ENCODE measurements at places on chromosomes 11 and 22. TPM values are rescaled to one million over a fixed set of nuclear protein-coding genes. Genes with fewer than 3 reads are reported as not detected.

Gene SCGB1A1
- total RNA-seq, result not detected

Gene LGALS12
- total RNA-seq, result not detected

Gene HSD17B12
- total RNA-seq, result 59.0 TPM

Gene MIOX
- total RNA-seq, result not detected

Gene MYRF
- total RNA-seq, result 1.2 TPM

Gene P4HA3
- 0.49 TPM for total RNA-seq

Gene SSTR3
- total RNA-seq, result under 0.01 TPM

Gene OR52A1
- total RNA-seq, result not detected
